Retinal pigment epithelial cell (primary cell): ENCODE measurements at places on chromosomes 3 and 15.
A peak's percentile ranks its signal among the peaks of the same experiment; 100 is the strongest.

- DNase-seq: peak; percentile 31
Measured at GRCh38 chr3:31532587-31533168, at the start of gene STT3B. STT3B (plus strand) TSS chr3:31532925; CDS start chr3:31532999, 74 bp downstream.

GRCh38 chr15:38186507-38186906, 66.1 kb upstream of the SPRED1 start:
- DNase-seq: no peak

DNA sequence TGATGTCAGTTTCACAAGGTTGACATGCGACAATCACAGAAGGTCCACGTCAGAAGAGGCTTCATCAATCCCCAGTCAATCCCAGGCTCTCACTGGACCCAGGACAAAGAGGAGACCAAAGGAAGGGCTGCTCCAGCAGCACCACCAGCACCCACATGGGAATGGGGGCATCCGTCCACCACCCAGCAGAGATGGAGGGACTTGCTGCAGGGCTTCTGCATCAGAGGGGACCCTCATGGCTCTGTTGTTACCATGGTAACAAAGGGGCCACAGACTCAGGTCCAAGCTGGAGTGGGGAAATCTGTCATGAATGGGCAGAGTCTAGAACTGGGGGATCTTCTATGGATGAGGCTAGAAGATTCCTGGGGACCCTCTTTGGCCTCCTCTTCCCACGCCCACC, 13.1 kb downstream of the PLA2G4F start:
- no peak for DNase-seq

DNA sequence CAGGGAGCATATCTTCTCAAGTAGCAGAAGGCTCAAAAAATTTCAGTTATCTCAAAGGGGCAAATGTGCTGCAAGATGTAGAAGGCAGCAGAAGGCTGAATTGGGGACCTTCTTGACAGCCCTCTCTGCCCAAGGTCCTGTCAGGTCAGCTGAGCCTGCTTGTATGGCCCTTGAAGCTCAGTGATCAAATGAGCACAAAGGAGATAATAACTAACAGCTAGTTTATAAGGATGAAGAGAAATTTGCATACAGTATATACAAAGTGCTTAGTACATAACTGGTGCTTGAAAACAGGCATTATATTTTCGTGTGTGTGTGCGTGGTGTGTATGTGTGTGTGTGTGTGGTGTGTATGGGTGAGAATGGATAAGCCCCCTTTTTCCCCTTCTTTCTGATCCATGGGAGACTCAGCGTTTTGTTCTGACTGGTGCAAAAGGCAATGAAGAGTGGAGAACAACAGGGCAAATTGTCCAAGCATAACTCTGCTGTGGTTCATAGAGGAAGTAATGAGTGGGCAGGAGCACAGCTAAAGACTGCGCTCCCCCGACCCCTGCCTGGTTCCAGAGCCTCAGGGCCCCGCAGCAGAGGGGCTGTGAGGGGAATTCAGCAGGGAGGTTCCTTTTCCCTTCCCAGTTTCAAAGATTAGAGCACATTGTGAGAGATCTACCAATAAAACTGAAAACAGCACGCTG, 356.8 kb upstream of the NR2F2 start:
- no peak for DNase-seq

GRCh38 chr3:169315141-169315540, 348.4 kb downstream of the MECOM start:
- no peak for DNase-seq

DNA sequence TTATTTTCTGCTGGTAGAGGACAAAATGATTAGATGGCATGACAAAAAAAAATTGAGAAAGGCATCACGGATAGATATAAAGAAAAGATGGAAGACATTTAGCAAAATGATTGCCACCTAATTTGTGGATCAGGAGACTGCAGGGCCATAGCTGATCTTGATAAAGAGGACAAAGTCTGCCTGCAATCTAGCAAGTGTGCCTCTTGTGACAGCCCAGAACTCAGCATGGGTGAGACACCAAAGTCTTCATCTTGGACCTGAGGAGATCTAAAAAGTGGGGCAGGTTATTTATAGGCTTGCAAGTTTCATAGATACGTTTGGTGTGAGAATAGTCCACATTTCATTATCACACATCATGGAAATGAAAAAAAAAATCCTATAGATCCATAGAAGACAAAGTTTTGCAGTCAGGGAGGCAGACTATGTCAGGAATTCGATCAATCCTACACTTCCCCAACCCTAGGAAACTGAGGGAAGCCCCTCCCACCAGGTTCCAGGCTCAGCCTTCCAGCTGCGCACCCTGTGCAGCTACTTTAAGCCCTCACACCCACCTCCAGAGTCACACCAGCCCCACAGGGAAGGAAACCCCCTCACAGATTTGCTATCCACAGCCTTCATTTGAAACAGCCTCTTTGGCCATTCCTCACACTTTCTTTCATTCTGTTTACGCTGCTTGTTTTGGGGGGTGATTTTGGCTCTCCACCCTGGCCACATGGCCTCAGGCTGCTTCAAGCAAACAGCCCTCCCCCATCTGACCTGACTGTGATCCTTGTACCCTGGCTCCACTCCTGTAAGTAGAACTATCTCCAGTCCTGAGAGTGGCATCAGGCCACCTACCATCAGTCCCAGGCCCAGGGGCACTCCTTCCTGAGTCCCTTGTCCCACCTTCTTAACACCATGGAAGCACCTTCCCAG, 28.1 kb upstream of the KLHL6 start:
- DNase-seq: no peak
